ENCODE measurements at places on chromosomes 3 and 15.

GRCh38 chr3:71591101-71591500 is 7.6 kb upstream of the FOXP1 start:
- no peak for DNase-seq

GRCh38 chr3:191263850-191264249 is 64.8 kb downstream of the OSTN start:
- DNase-seq = no peak

- no peak for DNase-seq
These were observed 210.7 kb upstream of the KCNH8 start for GRCh38 chr3:18937574-18937973.

- DNase-seq = no peak
These were observed 337.3 kb downstream of the FOXP1 start for GRCh38 chr3:71245971-71246880.

- DNase-seq = no peak
These were observed 7.0 kb upstream of the BMF start for GRCh38 chr15:40115670-40116093.

- no peak for DNase-seq
These were observed 73.5 kb downstream of the CEMIP start for GRCh38 chr15:80852676-80853075.

GRCh38 chr15:92101708-92102394 is 248.3 kb downstream of the SLCO3A1 start:
- no peak for DNase-seq

- DNase-seq = no peak
These were observed 4.7 kb downstream of the WWTR1 start for GRCh38 chr3:149653136-149653535.

DNA sequence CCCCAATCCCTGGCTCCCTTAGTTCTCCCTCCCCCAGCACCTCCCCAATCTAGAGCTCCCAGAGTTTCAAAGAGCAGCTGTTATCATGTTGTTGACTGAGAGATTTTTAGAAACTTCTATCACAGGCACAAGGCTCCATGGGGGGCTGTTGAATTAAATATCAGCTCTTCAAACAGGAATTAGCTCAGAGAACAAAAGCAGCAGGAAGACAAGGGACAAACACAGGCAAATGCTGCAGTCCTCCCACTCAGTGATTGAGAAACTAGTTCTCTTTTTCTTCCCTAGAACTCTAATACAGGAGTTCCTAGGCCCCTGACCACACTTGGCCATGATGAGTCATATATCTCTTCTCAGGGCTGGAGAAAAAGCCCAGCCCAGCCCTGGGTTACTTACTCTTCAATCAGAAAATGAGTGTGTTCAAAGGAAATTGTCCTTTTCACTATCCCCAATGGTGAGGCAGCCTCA is 262.1 kb downstream of the IGSF11 start:
- DNase-seq = no peak

GRCh38 chr3:14872706-14873105 is 53.9 kb downstream of the FGD5 start:
- DNase-seq = no peak

DNA sequence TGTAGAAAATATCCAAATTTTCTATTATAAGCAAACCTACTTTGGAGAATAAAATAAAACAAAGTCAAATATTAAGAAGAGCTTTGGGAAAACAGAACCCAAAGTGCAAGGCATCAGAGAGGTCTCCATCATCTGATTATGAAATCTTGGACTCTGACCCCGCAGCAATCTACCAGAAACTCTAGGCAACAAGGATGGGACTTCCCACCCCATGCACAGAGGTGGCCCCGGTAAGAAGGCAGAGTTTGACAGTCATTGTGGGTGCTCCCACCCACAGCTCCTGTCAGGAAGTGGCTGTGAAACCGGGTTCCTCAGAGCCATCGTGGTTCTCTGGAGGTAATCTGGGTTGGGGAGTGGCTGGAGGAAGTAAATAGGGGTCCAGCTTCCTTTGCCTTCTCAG is 37.0 kb upstream of the TJP1 start:
- no peak for DNase-seq

DNA sequence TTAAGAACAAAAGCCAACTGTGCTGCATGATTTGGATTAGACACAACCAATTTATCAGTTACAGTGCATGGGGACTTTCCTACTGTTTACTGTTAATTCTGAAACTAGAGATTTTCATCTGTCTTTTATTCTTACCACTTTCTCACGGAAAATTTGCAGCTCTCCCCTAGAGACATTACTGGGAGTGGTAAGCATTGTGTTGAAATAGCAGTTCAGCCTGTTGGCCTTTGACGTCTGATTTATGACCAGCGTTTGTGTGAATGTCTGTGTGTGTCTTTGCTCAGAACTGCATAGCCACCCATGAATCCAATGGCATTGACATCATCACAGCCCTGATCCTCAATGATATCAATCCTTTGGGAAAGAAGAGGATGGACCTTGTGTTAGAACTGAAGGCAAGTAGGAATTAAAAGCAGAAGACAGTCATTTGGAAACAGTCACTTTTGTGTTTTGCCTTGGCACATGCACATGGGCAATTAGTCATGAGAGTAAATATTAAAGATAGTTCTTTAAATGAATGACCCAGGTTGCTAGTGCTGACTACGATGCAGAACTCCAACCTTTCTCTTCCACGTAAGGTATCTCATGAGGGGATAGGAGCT is 202.2 kb upstream of the BHLHE40 start:
- DNase-seq = no peak

DNA sequence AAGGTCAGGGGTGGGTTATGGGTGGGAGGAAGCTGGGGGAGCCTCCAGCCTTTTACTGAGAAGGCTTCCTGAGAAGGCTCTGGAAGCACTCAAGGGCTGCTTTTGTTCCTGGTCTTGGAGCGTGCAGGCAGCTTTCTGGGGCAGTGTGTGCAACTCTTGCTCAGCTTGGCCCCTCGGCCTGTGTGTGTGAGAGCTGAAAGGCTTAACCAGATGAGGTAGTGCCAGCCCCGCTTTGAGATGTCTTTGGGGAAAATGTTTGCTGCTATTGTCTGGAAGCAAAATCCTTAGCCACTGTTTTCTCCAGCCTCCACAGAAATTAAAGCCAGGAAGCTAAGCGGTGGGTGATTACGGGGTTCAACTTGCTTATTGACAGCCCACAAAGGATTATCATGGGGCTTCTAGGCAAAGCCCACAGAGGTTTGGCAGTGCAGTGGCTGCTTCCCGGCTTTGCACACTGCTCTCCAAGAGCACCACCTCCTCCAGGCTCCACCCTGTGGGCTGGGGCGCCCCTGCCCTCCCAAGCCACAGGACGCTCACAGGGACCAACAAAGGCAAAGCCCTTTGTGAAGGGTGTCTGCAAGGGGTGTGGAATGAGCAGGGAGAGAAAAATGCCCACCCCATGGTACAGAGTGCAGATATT is 121.7 kb upstream of the TLE3 start:
- no peak for DNase-seq

GRCh38 chr3:16239780-16240179 is 25.0 kb downstream of the DPH3 start:
- DNase-seq = no peak

GRCh38 chr3:33956776-33957175 is 158.3 kb downstream of the PDCD6IP start:
- no peak for DNase-seq

GRCh38 chr3:17390785-17391184 is 351.6 kb downstream of the TBC1D5 start:
- DNase-seq = no peak

- no peak for DNase-seq
These were observed 25.6 kb downstream of the ALPK3 start for GRCh38 chr15:84842781-84843180.

DNA sequence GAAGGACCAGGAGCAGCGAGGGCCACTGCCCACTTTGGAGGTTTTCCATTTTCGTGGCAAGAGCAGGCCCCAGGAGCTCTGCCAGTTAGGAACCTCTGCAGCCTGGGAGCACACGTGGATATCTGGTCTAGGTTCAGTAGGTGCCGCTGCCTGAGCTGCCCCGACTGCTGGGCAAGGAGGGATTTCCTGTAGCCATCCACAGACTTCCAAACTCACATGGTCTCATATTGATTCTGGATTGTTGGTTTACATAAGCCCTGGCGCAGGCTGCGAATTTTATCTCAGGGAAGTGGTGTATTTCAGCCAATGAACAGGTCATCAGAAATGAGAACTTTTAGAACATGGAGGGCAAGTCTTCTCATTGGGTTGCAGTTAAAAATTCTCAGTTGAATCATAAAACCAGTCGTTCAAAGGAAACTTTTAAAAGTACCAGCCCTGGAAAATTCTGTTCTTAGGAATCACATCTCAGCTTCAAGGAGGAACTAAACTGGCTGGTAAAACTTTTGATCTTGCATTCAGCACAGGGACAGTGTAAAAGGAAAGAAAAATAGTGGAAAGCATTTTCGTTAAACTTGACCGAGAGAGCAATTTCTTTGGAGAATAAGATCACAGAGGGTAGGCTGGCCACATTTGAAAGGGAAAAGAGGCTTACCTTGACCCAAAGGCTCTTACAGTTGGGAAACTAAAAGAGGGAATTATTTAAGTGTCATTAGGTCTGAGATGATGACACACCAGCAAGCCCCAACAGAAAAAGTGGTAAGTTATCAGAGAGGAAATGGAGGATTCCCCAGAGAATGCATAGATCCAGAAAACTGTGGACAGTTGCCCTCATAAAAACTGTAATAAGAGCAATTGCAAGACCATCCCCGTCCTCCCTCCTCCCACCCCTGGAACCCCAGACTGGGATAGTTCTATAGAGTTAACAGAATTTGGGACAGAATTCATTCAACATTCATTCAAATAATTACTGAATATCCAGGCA is 6.4 kb upstream of the RTP3 start:
- no peak for DNase-seq

- no peak for DNase-seq
These were observed 491.7 kb upstream of the AGTR1 start for GRCh38 chr3:148205977-148206376.

GRCh38 chr3:184145111-184145524 is 10.0 kb downstream of the EIF2B5 start:
- DNase-seq = no peak

DNA sequence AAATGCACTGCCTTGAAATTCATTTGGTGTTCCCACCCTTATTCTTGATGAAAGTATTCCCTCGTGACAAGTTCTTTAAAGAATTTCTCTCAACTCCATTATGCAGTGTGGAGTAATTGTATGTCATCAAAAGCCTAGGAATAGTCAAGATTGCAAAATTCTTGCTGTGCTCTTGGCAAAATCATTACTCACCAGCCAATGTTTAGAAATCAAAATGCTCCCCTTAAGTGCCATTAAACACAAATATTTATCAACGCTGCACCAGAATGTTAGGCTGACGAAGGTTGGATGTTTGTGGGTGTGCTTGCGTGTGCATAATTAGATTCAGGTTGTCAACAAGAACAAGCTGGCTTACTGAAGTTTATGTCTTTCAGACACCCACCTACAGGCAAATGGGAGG is 40.5 kb downstream of the SST start:
- no peak for DNase-seq

GRCh38 chr3:195751560-195751959 is 30.8 kb downstream of the MUC20 start:
- peak; percentile 80 for DNase-seq

DNA sequence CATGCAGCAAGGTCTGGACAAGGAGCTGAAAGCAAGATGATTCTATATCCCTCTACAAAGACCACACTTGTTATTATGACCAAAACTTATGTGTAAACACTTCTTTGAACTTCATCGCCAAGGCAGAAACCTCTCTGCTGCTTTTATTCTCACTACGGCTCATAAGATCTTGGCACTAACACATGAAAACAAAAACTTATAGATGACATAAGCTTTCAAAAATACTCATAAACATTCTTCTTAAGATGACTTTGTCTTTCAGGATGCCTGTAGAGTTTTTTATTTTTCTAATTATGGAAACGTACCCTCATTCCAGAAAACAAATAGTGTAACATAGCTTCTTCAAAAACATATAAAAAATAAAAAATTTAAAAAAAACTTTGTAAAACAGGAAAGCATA is 12.5 kb upstream of the C15orf61 start:
- DNase-seq = no peak

DNA sequence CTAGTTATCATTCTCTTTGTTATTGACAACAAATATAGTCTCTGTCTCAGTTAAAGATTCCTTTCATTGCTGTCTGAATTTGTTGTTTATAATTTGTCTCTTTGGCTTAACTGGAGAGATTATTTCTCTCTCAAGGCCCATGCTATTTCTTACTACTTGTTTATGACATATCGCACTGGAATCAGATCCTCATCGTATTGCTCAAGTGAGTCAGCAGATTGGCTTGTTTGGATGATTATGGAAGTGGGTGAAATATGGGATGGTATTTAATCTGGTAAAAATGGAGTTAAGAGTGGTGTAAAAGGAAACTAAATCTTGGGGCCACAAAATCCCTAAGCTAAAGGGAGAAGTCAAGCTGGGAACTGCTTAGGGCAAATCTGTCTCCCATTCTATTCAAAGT is 613.1 kb downstream of the SI start:
- no peak for DNase-seq

DNA sequence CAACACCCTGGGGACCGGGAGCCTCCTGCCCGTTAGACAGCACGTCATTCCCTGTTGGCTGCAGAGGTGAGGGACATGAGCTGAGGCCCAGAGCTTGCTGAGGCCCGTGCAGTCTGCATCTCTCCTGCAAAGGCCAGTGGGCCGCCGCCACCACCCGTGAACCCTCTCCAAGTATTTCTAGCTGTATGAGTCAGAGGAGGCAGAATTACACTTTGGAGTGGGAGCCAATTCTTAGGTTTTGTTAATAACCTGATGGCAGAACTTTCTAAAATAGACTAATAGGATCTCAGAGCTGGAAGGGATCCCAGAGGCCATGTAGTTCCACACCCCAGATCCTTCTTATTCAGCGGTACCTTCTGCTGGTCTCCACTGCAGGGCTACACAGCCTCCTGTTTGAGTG is 335.2 kb upstream of the CTDSPL start:
- no peak for DNase-seq

GRCh38 chr3:122929188-122930062 is 98.1 kb downstream of the SEMA5B start:
- DNase-seq = no peak

DNA sequence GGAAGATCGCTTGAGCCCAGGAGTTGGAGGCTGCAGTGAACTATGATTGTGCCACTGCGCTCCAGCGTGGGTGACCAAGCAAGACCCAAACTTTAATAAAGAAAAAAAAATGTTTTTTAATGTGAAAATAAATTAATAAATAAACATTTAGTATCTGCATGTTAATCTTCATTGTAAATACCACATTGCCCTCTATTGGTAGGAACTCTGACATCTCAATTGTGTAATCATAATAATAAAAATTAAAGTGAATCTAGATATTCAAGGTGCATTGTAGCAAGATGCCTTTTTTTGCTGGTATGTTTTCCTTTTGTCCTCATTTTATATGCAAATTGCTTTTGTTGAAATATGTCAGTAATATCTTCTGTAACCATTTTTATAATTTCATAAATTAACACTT is 95.0 kb upstream of the LIMD1 start:
- DNase-seq = no peak

GRCh38 chr15:70284438-70285214 is 186.9 kb upstream of the TLE3 start:
- DNase-seq = no peak
